NCI-H345 (cell line): ENCODE measurements at places on chromosomes 4 and X.

GRCh38 chr4:121943941-121944340, 7.9 kb downstream of the TRPC3 start:
- DNase-seq = no peak

DNA sequence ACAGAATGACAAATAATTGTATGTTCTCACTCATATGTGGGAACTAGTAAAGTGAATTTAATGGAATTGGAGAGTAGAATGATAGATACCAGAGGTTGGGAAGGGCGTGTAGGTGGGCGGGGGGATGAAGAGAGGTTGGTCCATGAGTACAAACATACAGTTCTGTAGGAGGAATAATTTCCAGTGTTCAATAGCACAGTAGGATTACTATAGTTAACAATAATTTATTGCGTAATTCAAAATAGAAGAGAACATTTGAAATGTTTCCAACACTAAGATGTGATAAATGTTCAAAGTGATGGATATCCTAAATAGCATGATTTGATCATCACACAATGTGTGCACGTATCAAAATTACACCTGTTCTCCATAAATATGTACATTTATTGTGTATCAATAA, 106.2 kb upstream of the IL1RAPL2 start:
- DNase-seq = no peak

- DNase-seq = peak; percentile 94
These were observed 129.2 kb downstream of the FAM53A start for GRCh38 chr4:1554876-1555265.

GRCh38 chr4:38060829-38061431, 100.7 kb downstream of the PTTG2 start:
- no peak for DNase-seq

- DNase-seq = no peak
These were observed 3.2 kb downstream of the SEPSECS start for GRCh38 chr4:25157081-25157480.

GRCh38 chr4:156523492-156523891, 448.1 kb downstream of the PDGFC start:
- DNase-seq = no peak

GRCh38 chr4:104519588-104519987, 24.9 kb upstream of the CXXC4 start:
- DNase-seq = no peak

DNA sequence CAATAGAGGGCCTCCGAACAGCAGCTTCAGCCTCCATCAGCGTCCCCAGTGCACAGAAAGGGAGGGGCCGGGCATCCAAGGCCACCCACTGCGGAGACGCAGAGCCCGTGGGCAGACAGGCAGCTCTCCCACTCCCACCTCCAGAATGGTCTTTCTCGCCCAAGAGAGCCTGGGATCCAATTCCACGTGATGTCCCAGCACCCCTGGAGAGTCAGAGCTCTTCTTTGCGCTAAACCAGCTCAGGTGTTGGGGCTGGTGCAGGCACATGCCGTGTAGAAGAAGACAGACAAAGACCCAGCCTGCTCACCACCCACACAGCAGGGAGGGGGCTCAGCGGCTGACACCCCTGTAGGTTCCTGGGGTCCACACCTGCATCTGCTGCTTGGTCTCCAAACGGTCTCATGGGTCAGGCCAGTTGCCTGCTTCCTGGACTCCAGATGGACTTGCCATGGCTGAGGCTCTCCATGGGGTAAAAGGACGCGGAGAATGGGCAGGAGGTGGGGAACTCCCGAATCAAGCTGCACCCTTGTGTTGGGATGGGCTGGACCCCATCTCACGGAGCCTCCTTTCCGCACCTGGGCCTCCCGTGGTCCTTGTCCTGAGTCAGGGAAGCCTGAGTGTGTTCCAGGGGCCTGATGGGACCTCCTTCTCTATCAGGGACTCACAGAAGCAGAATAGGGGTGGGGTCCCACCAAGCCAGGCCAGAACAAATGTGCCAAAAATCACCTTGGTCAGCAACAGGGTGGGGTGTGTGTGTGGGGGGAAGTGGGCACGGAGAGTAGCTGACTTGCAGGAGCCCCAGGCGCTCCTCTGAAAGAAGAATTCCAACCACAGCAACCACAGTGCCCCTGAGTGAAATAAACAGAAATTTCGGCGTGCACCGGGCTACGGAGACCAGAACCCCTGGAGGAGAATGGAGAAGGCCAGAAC, 11.6 kb upstream of the ASMTL start:
- no peak for DNase-seq

GRCh38 chrX:119407681-119408080, 8.5 kb downstream of the SLC25A43 start:
- no peak for DNase-seq

DNA sequence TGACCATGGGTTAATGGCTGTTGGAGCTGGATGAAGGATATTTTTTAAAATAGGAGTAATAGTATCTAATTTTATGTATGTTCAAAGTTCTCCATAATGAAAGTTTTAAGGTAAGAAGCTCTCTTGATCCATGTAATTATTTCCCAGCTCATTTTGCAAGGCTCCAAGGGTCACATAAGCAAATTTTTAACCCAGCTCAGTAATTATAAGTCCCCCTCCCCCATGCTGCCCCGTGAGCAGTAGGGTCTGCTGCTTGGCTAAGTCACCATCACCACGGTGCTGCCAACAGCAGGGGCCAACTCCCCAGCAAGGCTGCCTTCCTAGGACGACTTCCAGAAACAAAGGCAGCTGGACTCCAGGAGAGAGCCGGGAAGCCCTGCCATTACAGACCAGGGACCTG, 340.0 kb downstream of the FBXW7 start:
- no peak for DNase-seq

DNA sequence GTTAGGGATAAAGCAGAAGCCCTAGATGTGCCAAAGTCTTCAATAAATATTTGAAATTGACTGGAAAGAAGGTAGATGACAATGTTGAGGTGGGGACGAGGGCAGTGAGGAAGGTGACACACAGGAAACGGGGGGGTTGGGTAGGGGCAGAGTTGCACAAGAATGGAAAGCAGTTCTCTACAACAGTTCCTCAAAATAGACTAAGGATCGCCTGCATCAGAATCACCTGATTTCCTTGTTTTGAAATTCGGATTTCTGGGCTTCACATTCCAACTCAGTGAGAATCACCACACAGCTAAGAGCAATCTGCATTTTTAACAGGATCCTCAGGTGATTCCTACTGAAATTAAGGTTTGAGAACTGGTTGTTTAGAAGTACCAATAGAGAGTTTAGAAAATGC, 70.6 kb downstream of the ARFIP1 start:
- no peak for DNase-seq

- no peak for DNase-seq
These were observed 137.8 kb upstream of the TBC1D9 start for GRCh38 chr4:140893939-140894338.

GRCh38 chr4:81617545-81617944, 145.8 kb upstream of the RASGEF1B start:
- no peak for DNase-seq

GRCh38 chrX:44914532-44915198, 41.7 kb downstream of the KDM6A start:
- no peak for DNase-seq

DNA sequence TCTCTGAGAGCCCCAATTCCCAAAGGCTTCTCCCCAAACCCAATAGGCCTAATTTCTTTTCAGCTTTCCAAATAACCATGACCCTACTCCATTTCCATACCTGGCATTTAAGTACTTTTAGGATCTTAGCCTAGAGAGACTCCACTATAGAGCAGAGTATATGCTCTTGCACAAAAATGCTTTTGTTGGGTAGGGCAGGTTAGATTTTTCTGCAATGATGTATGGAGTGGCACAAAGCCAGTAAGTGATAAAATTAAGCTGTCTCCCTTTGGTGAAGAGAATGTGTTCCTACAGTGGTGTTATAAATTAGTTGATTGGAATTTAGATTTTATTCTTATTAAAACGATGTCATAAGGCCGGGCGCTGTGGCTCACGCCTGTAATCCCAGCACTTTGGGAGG, 124.9 kb downstream of the INPP4B start:
- no peak for DNase-seq

DNA sequence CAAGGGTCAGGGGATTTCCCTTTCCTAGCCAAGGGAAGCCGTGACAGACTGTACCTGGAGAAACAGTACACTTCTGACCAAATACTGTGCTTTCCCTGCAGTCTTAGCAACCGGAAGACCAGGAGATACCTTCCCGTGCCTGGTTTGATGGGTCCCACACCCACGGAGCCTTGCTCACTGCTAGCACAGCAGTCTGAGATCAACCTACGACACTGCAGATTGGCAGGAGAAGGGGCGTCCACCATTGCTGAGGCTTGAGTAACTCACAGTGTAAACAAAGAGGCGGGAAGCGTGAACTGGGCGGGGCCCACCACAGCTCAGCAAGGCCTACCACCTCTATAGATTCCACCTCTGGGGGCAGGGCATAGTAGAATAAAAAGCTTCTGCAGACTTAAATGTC, 48.7 kb upstream of the SRD5A3 start:
- no peak for DNase-seq

- DNase-seq = no peak
These were observed 102.4 kb upstream of the PLAC1 start for GRCh38 chrX:134760650-134761049.

DNA sequence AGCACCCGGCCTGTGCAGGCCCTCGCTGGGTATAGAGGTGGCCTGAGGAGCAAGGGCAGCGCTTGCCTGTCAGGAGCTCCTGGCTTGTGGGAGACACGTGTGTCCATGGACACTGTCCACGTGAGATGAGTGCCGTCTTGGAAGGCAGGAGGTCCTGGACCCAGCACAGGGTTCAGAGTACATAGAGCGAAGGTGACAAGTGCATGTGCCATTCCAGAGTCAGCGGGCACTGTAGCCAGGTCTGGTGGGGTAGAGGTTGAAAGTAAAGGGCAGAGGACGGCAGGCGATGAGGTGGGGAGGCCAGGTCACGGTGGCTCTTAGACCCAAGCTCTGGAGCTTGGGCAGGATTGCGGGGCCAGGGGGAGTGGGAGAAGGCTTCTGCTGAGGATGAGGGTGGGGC, 28.4 kb upstream of the TADA2B start:
- no peak for DNase-seq

DNA sequence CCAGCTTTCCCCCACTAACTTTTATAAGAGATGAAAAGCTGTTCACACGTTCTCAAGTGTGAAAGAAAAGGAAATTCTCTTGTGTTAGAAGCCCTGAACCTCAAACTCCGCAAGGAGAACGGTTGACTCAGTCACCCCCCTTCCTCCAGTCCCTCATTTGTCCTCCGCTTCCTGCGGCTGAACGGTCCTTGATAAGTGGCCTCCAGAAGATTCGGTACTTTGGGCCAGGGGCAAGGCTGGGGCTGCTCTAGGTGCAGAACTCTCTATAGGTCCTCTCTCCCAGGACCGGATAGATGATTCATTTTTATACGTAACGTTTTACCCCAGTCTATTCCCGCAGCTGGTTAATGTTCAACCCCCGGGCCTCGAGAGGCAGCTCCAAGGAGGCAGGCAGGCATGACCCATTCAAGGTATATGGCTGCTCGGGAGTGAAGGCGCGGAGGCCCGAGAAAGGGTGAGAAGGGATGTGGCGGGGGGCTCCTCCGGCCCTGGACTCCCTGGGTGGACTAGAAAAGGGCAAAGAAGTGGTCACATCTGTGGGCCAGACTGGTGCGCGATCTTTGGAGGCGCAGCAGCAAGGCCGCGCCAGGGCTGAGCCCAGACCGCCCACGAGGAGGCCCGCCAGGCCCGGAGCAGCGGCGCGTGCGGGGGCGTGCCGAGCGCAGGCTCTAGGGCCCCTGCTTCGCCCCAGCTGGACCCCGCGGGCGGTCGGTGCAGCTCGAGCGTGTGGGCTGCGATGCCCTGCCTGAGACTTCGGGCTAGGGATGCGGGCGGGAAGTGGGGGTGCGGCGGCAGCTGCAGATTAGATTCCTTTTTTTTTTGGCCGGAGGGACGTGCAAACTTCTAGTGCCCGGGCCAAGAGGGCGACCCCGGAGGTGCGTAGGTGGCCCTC, 11.7 kb downstream of the PITX2 start:
- no peak for DNase-seq

DNA sequence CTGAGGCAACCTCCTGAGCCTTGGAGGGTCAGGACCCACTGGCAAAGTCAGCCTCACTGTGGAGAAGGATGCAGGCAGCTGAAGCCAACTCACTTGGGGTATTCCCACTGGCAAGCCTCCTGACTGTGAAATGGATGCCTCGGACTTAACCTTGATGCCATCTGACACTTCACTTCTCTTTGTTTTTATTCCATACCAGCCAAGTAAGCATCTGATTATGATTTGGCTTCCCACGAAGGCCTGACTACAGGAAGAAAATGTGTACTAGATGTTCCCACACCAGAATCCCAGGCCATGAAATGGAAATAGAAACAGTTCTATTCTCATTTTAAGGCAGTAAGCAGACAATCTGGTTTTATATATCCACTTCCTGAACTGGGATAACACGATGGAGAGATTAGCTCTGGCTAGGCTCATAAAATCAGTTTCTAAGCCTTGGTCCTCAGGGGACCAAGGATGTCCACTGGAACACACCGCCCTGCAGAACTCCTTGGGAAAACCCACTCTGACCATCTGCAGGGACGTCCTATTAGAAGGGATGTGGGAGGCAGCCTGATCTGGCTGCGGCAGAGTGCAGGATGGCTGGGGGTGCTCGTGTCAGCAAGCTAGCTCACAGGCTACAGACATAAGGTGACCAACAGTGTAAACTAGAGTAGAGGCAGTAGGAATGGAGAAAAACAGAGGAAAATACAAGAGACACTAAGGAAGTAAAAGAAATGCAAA, 89.3 kb downstream of the TSPAN5 start:
- DNase-seq = no peak

- no peak for DNase-seq
These were observed 23.5 kb downstream of the CHM start for GRCh38 chrX:86023811-86024210.
